GM18507 (cell line): ENCODE measurements at places on chromosomes 5 and 9.

DNA sequence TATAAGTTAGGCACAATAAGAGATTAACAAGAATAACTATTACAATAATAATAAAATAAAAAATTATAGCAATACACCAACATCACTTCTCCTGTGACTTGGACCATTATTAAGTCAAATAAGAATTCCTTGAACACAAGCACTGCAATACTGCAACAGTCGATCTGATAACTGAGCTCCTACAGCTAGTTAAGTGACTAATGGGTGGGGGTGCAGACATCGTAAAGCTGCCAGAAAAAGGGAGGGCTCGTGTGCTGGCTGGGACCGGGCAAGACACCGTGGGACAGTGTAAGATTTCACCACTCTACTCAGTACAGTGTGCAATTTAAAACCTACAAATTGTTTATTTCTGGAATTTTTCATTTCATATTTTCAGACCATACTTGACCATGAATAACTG, 78.8 kb downstream of the SNX24 start:
- no peak for DNase-seq

GRCh38 chr5:3299441-3299840, 296.2 kb upstream of the IRX1 start:
- DNase-seq, result no peak

DNA sequence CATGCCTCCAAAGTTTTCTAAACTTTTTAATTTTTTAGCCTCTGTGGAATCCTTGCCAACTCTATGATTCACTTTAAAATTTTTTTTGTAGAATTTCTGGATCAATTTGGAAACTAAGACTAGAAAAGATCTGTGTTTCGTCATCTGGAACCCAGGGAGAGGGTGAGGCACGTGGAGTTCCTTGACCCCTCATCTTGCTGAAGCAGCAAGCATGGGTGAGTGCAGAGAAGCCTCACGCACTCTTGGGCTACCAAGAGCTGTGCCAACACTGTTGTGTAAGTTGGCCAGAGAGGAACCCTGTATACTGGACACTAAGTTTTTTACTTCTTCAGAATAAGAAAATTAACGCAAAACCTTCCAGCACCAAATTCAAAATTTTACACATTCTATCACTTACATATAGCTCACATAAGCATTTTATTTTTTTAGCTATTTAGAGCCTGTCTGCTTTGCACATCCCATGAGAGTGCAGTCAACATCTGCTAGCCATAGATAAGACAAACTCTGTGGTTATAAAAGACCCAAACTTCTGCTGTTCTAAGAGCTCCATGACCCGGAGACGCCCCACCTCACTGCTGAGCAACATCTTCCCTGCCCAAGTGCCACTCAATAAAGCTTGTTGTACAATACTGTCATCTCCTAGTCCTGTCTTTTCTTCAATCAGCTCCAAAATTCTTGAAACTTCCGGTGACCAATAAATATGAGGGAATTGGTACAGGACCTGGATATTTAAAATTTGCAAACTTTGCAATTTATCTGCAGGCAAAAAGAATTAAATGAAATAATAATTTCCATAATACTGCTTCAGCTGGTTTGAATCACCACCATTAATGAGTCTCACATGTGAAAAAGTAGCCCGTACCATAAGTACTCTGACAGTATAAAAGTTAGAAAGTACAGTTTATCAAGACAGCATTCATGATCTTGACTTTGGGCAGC, 69.7 kb upstream of the ADCY2 start:
- DNase-seq, result no peak

- no peak for DNase-seq
Observed at GRCh38 chr5:119136666-119137318, 65.9 kb downstream of the DMXL1 start.

- DNase-seq, result no peak
Observed at GRCh38 chr9:32882705-32883104, 99.4 kb downstream of the TMEM215 start.

DNA sequence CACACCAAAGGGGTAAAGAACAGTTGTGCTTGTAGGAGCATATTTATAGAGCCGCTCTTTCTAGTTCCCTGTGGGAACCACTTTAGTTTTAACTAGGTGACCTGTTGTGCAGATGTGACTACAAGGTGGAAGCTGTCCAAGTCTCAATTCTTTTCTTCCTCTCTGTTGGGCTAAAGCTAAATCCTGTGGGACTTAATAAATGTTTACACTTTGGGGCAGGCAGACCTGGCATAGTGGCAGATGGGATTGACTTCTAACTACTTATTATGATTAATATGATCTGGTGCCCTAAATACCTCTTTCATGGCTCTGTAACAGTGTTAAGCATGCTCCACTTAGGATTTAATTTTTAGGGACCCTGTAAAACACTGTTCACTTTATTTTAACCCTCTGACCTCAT, 265.3 kb downstream of the KCTD16 start:
- DNase-seq, result no peak

DNA sequence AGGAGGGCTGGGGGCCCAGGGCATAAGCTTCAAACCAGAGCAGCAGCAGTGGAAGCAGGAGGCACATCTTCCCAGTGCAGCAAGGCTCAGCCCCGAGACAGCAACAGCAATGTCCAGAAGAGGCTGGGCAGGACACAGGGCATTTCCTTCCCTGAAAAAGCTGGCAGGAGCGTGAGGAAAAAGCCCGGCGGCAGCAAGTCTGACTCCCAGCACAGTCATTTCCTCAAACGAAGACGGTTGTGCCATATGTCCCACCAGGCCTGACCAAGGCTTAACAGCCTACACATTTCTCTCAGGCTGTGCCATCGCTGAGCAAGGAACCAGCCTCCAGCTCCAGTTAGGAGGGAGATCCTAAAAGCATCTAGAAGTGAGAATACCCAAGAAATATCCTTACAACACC, 74.5 kb downstream of the APTX start:
- no peak for DNase-seq

GRCh38 chr9:100377015-100377414, 24.3 kb upstream of the TEX10 start:
- DNase-seq, result no peak

GRCh38 chr5:51397996-51398395, 14.7 kb downstream of the ISL1 start:
- DNase-seq, result no peak

- no peak for DNase-seq
Observed at GRCh38 chr5:152634586-152634985, 229.5 kb upstream of the NMUR2 start.

DNA sequence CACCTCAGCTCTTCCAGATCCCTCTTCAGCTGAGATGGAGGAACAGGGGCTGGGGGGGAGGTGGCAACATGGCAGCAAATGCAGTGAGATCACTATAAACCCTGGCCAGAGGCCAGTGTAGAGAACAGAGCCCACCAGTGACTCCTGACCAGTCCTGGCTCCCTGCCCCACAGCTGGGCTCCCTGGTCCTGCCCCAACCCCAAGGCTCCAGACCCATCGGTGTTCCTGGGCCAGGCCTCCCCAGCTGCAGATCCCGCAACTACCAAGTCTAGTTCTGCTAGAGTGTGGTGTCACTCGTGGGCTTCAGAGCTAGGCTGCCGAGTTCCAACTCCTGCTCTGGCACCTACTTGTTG, 16.8 kb downstream of the AKNA start:
- DNase-seq, result no peak

DNA sequence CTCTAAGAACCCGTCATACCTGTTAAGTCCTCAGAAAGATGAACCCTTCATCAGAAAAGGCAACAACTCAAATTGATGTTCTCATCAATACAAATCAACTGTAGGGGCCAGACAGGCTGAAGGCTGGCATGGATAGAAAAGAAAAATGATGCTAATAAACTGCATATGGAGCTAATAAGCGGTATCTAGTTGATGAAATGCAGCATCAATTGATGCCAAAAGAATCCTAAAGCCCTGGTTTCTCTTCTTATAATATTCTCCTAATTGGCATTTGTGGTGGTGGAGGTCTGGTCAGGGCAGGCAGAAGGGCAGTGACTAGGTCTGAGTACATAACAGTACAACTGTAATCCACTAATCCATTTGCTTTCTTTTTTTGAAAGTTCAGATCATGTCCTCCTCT, 322.5 kb downstream of the SPOCK1 start:
- no peak for DNase-seq

GRCh38 chr9:115008536-115009270, 78.3 kb upstream of the TNFSF8 start:
- no peak for DNase-seq

DNA sequence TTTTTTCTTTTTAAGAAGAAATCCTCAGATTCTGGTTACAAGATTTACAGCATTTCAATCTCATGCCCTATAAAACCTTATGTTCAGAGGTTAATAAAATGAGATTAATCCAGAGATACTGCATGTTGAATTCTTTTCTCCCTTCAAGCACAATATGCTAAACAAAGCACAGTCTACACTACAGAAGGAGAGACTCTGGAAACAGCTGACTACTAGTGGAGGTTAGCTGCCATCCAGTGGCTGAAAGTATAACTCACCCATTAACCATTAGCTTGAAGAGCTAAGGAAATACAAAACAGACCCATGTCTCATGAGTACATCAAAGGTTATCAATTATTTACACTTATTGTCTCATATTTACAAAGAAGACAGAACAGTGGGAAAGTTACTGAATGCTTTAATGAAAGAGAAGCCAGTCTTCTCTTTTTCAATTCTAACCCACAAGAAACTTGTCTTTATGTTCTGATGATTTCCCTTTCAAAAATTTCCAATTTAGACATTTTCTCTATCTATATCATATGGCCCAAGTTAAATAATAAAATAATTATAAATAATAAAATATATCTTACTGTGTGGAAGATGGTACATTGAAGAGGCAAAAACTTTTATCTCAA, 12.7 kb upstream of the DNAH5 start:
- DNase-seq, result no peak

GRCh38 chr5:72645064-72645846, 138.0 kb upstream of the ZNF366 start:
- DNase-seq, result no peak

- DNase-seq, result no peak
Observed at GRCh38 chr9:86749161-86749893, 198.0 kb downstream of the GAS1 start.

DNA sequence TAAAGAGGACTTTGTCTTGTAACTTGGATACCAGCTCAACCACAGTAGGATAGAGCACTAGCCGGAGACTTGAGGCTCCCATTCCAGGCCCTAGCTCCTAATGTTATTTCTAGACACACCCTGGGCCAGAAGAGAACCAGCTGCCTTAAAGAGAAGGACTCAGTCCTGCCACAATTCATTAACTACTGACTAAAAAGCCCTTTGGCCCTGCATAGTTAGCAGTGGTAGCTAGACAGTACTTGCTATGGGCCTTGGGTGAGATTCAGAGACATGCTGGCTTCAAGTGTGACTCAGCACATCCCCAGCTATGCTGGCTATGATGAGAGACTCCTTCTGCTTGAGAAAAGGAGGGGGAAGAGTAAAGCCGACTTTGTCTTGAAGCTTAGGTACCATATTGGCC, 47.3 kb downstream of the TMEM167A start:
- DNase-seq, result no peak

- DNase-seq, result no peak
Observed at GRCh38 chr5:73644385-73644963, 18.5 kb downstream of the ARHGEF28 start.

- DNase-seq, result no peak
Observed at GRCh38 chr9:133709015-133709611, 29.0 kb downstream of the SARDH start.

DNA sequence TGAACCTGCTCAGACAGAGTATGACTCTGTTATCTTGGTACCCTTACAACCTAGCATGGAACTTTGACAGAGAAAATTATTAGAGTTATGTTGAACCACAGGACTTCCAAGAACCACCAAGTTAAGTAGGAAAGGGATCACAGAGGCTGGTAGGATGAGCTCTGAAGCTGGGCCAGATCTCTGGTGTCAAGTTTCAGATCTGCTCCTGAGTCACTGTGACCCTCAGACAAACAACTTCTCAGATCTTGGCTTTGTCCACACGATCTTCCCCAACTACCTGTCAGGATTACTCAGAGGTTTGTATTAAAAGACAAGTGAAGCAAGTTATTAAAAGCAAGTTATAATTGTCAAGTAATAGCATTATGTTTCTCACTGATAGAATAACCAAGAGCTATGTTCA, 189.0 kb downstream of the SEC61B start:
- no peak for DNase-seq

DNA sequence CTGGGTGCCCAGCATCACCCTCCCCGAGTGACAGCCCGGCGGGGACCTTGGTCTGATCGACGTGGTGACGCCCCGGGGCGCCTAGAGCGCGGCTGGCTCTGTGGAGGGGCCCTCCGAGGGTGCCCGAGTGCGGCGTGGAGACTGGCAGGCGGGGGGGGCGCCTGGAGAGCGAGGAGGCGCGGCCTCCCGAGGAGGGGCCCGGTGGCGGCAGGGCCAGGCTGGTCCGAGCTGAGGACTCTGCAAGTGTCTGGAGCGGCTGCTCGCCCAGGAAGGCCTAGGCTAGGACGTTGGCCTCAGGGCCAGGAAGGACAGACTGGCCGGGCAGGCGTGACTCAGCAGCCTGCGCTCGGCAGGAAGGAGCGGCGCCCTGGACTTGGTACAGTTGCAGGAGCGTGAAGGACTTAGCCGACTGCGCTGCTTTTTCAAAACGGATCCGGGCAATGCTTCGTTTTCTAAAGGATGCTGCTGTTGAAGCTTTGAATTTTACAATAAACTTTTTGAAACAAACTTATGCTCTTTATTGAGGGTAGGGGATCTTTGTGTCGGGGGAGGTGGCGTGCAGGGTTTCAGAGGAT, 1.3 kb downstream of the GADD45G start:
- no peak for DNase-seq

GRCh38 chr9:82679472-82679871, 383.5 kb downstream of the RASEF start:
- DNase-seq, result no peak

- no peak for DNase-seq
Observed at GRCh38 chr5:150255659-150256409, 33.7 kb downstream of the CAMK2A start.

DNA sequence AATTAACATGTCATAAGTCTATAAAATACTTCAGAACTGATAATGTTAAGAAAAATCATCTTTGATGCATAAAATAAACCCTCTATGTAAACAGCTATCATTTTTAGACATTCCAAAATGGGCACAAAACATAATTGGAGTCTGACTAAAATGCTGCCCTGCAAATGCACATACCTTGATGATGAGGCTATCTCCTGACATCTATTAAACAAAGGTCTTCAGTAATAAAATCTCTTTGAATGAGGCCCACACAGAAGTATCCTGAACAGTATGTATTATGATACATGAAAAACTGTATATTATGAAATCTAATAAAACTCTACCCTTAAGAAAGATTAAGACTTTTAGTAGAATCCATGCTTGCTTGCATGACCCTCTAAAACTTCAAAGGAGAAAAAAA, 66.1 kb downstream of the FBXL17 start:
- DNase-seq, result no peak
